PC-3 (cell line): ENCODE measurements at places on chromosomes 2 and 18. TPM values are rescaled to one million over a fixed set of nuclear protein-coding genes. Genes with fewer than 3 reads are reported as not detected.

DNA sequence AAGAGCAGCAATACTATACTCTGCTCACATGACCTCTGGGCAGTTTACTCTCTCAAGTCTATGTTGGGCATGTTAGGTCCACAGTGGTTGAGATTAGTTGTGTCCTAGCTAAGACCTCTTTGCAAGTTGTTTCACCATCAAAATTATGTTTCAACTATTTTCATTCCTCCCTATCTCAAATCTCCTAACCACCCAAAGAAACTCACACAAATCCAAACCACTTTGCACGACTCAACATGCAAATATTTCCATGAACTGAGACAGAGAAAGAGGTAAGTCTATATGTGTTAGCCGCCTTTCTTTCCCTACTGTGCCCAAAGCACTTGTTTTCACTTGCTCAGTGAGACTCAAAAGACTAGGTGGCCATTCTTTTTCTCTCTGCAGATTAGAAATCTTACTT, 546.8 kb downstream of the TNS1 start:
- DNase-seq: no peak

DNA sequence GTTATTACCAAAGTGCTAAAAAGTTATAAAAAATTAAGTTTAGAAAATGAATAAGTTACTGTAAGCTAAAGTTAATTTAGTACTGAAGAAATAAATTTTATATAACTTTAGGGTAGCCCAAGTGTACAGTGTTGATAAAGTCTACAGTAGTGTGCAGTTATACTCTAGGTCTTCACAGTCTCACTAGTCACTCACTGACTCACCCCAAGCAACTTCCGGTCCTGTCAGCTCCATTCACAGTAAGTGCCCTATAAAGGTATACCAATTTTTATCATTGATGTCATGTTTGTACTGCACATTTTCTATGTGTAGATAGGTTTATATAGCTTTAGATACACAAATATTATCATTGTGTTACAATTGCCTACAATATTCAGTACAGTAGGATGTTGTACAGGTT, 518.3 kb upstream of the PIK3C3 start:
- DNase-seq: peak; percentile 46

DNA sequence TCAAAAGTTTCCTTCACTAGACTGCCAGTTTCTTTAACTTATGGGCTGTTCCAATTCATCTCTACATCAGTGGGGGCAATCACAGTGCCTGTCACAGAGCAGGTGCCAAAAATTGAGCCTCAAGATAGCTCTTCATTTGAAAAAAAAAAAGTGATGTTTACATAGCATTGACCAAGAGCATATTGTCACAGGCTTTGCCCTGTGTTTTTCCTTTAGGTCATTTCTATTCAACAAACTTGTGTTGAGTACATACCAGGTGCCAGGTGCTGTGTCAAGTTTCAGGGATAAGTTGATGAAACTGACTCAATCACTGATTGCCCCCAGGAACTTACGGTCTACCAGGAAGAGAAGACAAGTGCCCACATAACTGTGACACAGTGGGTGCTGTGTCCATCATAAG, 22.2 kb upstream of the NT5C1B start:
- DNase-seq: no peak

GRCh38 chr2:120761164-120761861, 25.6 kb downstream of the GLI2 start:
- no peak for DNase-seq

DNA sequence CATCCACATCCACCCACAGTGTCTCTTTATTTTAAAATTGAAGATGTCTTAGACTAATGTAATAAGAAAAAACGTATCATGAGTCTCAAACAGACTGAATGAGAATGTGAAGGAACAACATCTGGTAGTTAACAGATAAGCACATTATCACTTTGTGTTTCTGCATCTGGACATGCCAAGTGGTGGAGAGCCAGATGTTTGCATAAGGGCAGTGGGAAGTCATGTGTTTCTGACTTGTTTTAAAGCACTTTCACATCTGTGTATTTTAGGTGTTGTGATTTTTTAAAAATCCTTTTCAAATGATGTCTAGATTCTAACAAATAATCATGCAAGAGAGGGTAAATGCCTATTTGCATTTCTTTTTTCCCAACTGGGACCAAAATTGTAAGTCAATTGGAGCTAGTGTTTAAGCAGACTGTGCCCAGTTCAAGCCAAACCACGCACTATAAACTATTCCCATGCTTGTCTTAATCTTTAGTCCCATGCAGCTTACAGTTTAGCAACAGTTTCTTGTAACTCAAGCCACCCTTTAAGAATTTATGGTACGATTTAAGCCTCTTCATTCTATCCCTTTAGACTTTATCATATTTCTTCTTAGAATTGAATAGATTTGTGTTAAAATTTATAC, 272.7 kb upstream of the DOK6 start:
- DNase-seq: no peak

DNA sequence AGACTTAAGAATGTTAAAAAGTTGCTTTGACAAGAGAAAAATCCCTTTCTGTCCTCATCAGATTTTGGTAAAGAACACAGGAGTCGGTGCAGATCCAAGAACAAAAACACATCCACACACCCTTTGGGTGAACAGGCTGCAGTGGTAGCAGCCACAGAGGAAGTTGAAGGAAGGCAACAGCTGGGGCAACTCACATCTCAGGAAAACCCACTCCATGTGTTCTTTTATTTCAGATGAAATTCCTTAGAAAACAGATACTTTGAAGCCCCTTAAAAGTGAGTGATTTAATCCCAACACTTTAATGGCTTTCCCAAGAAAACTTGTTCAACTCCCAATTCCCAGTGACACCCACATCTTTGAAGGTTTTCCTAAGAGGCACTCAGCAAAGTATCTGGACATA, 271.3 kb downstream of the ICOS start:
- no peak for DNase-seq

The ITGA4 gene
- total RNA-seq: 0.81 and 1.0 TPM in 2 replicates

The CNTNAP5 gene
- total RNA-seq: not detected in 2 replicates

DNA sequence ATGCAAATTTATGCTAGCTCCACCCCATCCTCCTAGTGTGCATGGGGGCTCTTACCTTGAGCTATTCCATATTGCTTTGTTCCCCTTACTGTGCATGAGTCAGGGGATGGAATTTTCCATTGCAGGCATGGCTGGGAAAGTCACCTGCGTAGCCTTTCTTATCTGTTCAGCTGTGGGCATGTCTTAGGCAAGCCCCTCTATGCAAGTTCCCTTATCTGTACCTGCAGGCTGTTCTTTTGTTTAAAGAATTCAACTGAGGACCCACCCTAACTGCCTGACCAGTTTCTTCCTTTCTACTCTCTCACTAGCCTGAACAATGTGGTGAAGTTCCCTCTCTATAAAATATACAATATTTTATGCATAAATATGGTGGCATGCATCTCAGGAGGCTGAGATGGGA, 54.2 kb upstream of the CDCA7 start:
- DNase-seq: no peak

The DCC gene
- not detected in 2 replicates for total RNA-seq

- DNase-seq: peak; percentile 37
Measured at GRCh38 chr18:23629444-23629946, 33.2 kb downstream of the ANKRD29 start.

The CDK15 gene
- 2.4 TPM in 1 of 2 replicates, not detected in the other for total RNA-seq

DNA sequence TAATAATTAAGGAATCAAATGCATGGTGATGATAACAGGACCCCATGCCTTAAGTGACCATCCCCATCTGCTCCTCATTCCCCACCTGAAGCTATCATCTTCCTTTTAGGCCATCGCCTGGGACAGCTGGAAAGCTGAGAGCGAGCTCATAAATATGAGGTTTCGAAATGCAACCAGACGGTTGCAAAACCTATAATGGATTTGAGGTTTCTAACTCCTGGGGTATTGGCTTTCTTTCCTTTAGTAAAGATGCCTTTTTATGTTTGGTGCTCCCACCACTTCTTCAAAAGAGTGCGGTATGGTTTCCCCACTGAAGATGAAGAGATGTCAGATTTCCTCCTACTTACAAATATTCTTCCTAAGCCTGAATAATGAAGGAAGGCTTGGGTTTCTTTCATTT, 1589.5 kb upstream of the PIK3C3 start:
- no peak for DNase-seq

GRCh38 chr2:158575051-158575635, 118.4 kb downstream of the PKP4 start:
- no peak for DNase-seq

DNA sequence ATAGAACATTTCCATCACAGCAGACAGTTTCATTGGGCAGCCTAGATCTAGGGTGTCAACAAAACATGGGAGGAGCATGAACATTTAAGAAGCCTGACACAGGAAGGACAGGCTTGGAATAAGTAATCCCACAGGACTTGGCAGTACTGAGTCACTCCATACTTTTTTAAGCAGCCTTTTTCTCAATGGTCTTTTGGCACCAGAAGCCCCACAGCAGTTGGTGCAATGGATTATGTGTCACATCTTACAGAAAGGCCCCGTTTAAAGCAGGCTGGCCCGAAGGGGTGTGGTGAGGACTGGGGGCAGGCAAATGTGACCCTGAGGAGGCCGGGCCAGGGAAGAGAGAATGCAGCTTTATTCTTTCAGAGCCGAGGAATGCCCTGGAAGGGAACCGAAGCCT, 26.6 kb downstream of the SPTBN1 start:
- peak; percentile 28 for DNase-seq

GRCh38 chr2:144268036-144268678, 251.8 kb downstream of the ZEB2 start:
- DNase-seq: no peak

DNA sequence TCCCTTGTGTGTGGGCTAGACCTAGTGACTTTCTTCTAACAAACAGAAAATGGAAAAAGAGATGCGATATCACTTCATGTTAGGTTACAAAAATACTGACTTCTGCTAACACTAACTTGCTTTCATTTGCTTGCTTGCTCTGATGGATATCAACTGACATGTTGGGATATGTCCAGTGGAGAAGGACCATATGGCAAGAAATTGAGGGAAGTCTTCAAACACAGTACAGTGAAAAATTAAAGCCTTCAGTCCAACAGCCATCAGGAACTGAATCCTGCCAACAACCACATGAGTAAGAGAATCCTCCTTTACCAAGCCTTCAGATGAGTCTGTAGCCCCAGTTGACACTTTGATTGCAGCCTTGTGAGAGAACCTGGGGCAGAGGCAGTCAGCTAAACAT, 143.9 kb downstream of the MAIP1 start:
- DNase-seq: no peak

GRCh38 chr2:231600619-231601355, 8.1 kb downstream of the TEX44 start:
- no peak for DNase-seq

DNA sequence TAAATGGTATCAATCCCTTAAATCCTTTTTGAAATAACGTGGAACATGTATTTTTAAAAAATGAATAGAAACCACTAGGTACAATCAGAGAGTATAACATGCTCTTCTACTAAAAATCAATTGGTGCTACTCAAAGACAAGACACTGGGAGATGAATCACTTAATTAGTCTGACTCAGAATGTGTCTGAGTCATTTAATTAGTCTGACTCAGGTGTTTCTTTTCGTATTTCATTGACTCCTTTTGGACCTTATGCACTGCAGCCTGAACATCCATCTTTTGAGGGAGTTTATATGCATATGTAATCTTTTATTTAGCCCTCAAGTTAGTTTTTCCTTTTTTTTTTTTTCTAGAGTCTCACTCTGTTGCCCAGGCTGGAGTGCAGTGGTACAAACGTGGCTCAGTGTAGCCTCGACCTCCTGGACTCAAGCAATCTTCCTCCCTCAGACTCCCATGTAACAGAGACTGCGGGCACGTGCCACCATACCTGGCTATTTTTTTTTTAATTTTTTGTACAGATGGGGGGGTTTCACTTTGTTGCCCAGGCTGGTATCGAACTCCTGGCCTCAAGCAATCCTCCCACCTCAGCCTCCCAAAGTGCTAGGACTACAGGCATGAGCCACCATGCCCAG, 26.5 kb downstream of the PPP4R3B start:
- peak; percentile 91 for DNase-seq

- no peak for DNase-seq
Measured at GRCh38 chr2:42077343-42077742, 29.5 kb downstream of the PKDCC start.

GRCh38 chr18:34971313-34971712, 69.9 kb upstream of the MAPRE2 start:
- peak; percentile 35 for DNase-seq

GRCh38 chr2:172215172-172215935, 112.7 kb upstream of the DLX2 start:
- no peak for DNase-seq

- DNase-seq: peak; percentile 17
Measured at GRCh38 chr2:98729652-98730051, 1.3 kb downstream of the MGAT4A start.

DNA sequence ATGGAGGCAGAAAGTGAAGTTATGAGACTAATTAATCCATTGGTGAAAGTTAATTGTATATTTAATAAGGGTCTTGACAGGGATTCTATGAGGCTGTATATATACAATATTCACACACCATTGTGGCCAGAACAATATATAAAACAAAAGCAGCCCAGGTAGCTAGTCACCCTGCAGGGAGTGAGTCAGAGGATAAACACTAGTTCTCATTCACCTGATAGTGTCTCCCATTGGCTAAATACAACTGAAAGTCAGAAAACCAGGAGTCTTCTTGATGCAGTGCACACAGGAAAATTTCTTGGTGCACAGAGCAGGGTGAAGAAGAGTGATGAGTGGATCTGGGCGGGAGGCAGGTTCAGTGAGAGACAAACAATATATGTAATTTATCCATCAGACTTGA, 465.2 kb downstream of the ERBB4 start:
- DNase-seq: peak; percentile 48

The RESP18 gene
- not detected in 2 replicates for total RNA-seq

- peak; percentile 64 for DNase-seq
Measured at GRCh38 chr18:68387246-68387645, 327.7 kb downstream of the TMX3 start.

The KLHL41 gene
- total RNA-seq: 0.07 and 0.12 TPM in 2 replicates

GRCh38 chr18:65257149-65257548, 493.7 kb upstream of the CDH7 start:
- DNase-seq: no peak

DNA sequence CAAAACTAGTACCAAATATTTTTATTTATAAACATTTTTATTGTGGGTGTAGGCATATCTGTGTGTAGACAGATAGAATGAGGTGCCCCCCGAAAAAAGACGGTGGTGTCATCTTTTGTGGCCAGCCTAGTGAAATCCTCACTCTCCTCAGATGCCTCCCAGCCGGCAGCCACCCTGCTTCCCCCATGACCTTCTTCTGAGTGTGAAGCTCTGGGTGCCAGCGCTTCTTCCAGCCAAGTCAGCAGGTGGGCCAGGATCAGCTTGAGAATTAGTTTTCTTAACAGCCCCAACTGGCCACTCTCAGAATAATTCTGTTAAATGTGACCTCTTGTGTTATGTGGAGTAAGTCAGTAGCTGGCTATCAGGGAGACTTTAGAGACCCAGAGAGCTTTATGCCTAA, 229.6 kb upstream of the FOSL2 start:
- DNase-seq: no peak

DNA sequence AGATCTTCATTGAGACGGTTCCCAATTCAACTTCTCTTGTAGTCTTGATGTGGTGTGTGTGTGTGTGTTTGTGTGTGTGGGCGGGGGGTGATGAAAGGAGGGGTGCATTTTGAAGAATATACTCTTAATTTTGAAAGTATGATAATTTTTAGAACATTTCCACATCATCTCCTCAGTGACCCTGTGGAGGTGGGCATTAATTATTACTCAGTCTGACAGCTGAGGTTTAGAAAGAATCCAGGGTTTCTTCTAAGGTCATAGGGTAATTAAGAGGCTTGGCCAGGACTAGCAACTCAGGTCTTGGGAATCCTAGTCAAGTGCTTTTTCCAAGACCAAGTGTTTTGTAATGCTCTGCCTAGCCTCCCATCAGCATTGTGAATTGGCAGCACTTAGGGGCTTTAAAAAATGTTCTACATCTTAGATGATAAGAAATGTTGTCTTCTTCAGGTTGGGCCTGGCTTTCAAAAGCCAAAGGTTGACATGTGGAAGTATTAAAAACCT, 100.5 kb downstream of the SPTBN1 start:
- no peak for DNase-seq

- DNase-seq: no peak
Measured at GRCh38 chr2:176561706-176562105, 292.5 kb downstream of the MTX2 start.
